ENCODE measurements at places on chromosomes 3 and 15. TPM values are rescaled to one million over a fixed set of nuclear protein-coding genes. Genes with fewer than 3 reads are reported as not detected.

DNA sequence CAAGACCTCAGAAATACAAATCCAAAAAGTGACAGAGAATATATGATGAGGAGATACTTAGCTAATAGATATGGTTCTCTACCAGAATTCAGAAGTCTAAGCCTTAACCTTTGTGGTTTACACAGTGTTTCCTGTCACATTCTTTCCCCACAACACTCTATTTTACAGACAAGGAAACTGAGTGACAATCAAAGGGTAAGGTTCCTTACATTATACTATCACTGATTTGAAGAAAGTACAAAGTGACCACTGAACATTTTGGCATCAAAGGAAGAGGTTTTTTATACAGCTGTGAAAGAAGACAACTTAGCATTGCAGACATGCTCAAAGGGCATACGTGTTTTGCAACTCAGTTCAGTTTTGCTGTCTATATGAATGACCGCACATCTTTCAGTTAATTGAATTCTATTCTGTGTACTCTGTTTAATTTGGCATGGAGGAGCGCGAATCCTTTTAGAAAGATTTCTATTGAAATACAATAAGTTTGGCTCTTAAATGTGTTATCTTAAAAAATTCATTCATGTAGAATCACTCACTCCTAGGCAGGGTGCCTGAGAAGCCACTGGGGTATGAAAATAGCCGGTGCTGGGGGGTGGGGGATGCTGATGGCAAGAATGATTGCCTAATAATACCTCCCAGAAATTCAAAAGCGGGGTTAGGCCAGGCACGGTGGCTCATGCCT, 66.5 kb upstream of the SKOR1 start:
- no peak for DNase-seq

The ZBED2 gene
- not detected for total RNA-seq

DNA sequence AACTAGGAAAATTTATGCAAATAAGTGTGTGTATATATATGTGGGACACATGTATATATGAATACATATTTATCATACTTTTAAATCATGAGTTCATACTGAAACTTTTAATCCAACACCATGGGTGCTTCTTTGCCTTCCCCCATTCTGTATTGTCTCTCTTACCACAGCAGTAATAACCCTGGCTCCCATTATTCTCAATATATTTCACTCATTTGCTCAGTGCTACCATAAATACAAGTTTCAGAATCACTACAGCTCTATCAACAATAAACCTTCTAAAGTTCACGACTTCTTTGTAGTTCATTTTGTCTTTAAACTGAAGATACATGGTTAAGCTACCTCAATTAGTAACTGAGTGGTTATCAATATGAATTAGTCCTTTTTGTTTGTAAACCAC, 82.2 kb downstream of the PCCB start:
- no peak for DNase-seq

DNA sequence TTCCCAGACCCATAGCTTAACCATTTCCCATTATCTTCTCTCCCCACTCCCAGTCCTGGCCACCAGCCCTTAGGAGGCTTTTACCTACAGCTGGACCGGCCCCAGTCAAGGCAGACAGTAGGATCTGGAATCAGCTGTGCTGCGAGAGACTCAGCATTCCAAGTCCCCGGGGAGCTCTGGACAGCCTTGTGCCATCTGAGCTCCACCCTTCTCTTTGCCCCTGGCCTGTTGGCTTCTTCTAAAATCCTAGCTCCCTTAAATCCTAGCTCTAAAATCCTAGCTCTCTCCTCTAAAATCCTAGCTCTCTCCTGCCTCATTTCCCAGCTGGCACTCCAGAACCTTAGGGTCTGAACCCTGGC, 21.3 kb downstream of the MEGF11 start:
- no peak for DNase-seq

The CCRL2 gene
- 5.1 TPM for total RNA-seq

The NR1I2 gene
- total RNA-seq: under 0.01 TPM

The SEMA3F gene
- total RNA-seq: 79.4 TPM

GRCh38 chr15:67156834-67157233, 91.4 kb downstream of the SMAD3 start:
- DNase-seq: no peak

Measured in dermis blood vessel endothelial cell (primary cell).